NCI-H526 (cell line): ENCODE measurements at places on chromosomes 11 and 22.

DNA sequence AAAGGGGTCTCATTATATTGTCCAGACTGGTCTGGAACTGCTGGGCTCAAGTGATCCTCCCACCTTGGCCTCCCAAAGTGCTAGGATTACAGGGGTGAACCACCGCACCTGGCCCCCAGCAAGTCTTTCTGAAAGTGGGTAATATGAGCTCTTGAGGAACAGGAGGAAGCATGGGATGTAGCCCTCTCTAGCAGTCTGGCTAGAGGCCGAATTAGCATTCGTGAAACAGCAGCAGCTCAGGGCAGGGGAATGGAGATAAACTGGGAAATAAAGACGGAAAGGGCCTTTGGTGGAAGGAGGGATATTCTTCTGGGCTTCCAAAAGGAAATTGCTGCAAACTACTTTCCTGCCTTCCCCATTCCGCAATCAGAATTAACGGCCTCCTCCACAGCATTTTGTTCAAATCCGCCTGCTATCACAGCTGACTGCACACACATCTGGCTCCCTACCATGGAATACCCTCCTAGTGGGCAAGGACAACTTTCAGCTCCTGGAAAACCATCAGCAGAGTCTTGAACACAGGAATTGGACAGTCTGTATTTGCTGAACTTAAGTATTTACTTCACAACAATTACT is 44.3 kb downstream of the MICAL3 start:
- no peak for DNase-seq

DNA sequence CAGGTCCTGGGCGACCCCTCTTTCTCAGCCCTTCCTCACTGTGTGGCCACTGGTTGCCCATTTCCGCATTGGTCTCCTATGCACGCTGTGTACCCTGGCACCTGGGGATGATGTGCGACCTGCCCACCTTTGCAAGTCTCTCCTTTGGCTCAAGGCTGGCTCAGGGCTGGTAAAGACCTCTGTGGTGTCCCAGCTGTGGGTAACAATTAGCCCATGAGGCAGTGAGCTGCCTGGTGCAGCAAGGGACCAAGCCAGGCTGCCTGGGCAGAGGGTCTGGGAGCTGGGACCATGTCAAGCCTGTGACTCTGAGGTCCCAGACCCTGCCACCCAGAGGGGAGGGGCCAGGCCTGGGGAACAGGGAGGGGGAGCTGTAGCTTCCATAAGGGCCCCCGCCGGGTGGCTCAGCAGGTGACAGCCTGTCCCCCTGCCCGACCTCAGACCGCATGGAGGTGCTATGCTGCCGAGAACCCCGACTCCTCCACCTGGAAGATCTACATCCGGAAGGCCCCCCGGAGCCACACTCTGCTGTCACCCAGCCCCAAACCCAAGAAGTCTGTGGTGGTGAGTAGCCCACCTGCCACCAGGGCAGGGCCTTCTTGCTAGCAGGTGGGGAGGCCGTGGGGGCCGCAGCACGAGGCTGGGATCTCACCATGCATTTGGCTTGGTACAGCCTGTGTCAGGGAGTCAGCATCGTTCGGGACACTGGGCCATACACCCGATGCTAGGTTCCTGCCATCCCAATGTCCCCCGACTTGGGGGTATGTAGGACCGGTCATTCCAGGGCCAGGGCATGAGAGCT is 112.5 kb downstream of the KCNQ1OT1 start:
- no peak for DNase-seq

DNA sequence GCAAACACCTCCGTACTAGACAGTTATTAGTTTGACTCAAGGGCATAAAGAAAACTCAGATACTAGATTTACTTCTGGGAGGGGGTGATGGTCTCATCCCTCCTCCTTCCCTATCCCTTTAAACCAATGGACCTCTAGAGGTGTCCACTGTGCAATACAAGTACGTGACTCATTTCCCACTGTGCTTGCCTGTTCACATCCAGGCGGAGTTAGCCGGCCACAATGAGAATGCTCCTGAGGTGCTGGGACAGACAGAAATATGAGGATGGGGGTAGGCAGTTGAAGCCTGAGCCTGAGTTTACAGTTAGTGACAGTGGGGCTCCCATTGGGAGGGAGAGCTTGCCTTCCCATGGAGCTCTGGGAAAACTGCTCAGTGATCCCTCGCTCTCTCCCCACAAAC is 8.4 kb upstream of the PMM1 start:
- DNase-seq, result no peak

DNA sequence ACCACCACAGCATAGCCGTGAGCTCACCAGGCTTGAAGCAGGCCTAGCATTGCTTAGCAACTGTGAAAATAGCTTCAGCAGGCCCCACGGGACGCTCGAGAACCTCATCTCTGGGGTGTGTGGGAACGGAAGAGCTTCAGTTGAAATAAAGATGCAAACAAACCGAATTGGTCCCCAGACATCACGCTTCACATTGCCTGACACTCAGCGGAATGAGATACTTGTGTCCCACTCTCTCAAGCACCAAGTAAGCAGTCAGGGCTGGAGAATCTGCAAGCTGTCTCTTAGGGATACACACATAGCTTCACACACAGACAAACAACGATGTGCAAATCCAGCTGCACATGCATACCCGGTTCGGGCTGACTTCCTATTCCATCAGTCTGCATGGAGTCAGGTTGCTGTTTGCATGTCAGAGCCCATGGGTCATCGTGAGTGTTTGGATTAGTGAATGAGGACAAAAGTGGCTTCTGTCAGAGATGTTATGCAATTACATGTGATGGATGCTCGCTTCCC is 205.7 kb downstream of the SNX19 start:
- DNase-seq, result peak; percentile 21

- peak; percentile 99 for DNase-seq
These were observed 13.6 kb downstream of the KCNJ5 start for GRCh38 chr11:128904656-128905344.
